ENCODE measurements at places on chromosomes 1 and 21.
A peak's percentile ranks its signal among the peaks of the same experiment; 100 is the strongest.

DNA sequence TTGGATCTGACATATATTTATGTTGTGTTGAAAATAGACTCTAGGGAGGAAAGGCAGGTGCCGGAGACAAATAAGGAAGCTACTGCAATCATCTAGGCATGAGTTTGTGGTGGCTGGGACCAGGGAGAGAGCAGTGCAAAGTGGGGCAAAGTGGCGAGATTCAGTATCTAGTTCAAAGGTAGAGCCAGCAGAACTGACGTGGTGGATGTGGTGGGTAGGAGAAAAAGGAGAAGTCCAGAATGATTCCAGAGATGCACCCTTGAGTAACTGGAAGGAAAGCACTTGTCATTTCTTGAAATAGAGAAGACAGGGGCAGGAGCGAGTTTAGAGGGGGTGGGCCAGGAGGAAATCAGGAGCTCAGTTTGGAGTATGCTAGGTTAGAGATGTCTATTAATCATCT, 275.2 kb downstream of the KAZN start:
- DNase-seq, result no peak

DNA sequence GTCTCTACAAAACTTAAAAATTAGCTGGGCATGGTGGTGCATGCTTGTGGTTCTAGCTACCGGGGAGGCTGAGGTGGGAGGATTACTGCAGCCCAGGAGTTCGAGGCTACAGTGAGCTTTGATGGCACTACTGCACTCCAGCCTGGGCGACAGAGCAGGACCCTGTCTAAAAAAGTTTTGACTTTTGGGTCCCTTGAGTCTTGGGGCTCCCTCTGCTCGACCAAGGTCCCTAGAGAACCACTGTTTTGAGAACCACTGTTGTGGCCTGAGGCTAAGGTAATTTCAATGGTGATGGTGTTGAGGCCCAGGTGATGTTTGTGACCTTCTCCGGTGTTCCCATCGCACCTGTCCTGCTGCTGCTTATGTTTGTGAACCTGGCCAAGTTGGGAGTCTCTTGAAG, 3.1 kb upstream of the CAMTA1 start:
- DNase-seq, result no peak

DNA sequence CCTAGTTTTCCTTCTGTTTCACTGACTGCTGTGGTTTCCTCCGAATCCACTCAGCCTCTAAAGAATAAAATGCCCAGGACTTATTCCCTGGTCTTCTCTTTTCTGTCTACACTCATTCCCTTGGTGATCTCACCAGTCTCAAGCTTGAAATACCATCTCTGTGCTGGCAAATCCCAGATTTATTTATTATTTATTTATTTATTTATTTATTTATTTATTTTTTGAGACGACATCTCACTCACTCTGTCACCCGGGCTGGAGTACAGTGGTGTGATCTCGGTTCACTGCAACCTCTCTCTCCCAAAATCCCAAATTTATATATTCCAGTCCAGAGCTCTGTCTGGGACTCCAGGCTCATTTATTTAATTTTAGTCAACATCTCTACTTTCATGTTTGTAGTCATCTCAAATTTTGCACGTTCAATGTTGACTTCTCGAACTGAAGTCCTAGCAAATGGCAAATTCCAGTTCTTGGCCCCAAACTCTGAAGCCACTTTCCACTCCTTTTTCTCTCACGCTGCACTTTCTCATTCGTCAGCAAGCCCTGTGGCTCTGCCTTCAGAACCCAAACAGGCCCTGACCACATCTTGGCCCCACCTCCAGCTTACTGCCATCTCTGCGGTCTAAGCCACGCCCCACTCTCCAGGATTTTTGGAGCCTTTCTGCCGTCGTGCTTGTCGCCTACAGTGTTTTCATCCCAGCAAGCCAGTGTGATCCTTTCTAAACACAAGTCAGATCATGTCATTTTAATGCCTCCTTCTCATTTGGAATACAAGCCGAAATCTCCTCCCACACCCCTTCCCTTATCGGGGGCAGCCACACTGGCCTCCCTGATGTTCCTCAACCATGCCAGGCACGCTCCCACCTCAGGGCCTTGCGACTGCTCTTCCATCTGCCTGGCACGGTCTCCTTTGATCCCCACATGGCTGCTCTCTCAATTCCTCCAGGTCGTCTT, 14.2 kb upstream of the TENT5B start:
- DNase-seq, result no peak

- no peak for DNase-seq
Observed at GRCh38 chr1:234188454-234188792, 184.8 kb upstream of the COA6 start.

- no peak for DNase-seq
Observed at GRCh38 chr21:29523646-29524045, 224.9 kb downstream of the BACH1 start.

GRCh38 chr1:64098846-64099582, 104.4 kb upstream of the UBE2U start:
- DNase-seq, result no peak

GRCh38 chr1:112603012-112603411, 15.9 kb downstream of the ST7L start:
- DNase-seq, result no peak

GRCh38 chr1:206961668-206962067, 8.6 kb downstream of the FCAMR start:
- DNase-seq, result no peak

DNA sequence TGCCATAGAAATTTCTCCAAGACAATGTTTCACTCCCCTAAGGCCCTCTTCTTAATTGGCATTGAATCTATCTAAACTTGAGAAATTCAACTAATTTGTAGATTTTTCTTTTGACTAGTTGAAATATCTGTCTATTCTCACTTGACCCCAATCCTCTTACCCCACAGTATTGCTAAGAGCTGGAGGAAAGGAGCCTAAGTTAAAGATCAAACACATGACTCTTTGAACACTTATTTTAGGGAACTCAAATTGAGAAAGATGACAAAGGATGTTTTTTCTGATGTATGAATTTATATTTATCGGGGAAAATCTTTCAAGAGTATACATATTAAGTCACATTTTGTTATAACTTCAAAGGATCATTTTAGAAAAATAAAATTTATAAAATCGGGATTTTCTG, 3.6 kb downstream of the MR1 start:
- DNase-seq, result no peak

DNA sequence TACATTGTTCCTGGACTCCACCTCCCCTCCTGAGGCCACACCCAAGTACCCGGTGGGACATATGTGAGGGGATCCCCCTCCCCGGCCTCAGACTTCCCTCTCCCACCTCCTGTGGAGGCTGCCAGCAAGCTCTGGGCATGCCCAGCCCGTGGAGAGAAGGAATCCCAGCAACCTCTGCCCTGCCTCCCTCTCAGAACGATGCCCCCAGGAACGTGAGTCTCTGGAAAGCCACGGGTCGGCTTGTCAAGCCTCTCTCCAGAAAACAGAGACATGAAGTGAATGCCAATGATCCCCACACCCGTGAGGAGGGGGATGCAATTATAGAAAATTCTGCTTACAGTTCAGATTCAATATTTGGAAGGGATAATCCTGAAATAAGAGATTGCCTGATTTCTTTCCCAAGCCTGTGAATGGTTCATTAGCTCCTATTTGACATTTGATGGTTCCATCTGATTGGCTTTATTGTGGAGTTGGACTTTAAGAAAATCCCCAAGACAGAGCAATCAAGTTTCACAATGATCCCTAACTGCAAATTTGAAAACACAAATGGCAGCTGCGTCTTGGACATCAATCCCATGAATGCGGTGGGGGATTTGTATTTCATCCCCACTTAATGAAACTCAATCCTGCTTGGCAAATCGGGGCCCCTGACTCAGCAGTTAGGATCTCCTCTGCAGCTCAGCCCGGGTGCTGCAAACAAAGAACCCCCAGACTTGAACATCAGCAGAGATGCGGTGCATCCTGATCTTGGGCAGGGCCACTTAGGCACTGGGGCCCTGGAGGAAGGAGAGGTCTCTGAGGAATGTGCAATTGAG, 9.1 kb upstream of the GUCA2B start:
- DNase-seq, result no peak

DNA sequence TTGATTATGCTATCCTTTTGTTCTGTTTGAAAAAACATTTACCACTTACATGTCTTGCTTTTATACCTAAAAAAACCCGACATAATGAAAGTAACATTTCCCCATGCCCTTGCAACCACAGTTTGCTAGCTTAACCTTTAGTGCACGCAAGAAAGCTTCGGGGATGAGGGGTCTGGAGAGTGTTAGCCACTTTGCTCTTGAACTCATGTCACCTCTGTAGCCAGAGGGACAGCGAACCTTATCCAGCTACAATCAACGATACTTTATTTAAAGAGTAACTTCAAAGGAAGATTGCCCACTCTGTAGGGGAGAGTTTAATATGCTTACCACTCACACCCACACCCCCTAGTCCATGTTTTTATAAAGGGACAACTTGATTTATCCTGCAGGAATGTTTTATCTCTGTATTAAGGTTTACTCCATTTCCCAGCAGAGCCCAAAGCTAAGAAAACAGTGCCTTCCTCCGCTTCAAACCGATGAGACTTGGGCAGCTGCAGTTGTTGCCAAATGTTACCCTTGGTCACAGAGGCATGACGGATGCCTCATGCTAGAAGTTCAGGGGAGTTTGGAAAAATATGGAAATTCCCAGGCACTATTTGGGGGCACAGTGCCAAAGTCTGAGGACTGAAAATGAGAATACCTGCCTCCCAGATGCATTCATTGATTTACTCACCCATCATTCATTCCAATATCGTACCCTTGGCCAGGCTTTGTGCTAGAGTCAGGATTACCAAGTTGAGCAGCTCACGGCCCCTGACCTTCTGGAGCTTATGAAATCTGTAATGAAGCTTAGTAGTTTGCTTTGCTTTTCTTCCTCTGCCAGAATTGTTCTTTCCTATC, 61.4 kb upstream of the VCAM1 start:
- no peak for DNase-seq

GRCh38 chr1:172960454-172961208, 90.1 kb downstream of the TNFSF18 start:
- no peak for DNase-seq

DNA sequence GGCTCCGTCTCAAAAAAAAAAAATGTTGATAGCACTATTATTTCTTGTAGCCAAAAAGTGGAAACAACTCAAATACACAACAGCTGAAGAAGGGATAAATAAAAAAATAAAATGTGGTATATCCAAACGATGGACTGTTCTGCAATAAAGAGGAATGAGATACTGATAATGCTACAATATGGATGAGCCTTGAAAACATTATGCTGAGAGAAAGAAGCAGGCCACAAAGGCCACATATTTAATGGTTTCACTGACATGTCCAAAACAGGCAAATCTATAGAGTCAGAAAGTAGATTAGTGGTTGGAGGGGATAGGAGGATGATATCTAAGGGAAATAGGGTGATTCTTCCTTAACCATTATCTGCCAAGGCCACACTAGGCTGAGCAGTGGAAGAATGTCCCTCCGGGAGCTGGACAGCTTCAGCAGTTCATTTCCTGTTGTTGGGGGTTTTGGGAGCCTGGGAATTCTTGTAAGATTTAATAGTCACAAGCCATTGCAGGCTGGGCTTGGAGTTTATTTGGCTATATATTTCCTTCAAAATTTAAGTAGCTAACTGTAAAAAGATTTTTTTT, 53.5 kb downstream of the ST3GAL3 start:
- DNase-seq, result no peak

DNA sequence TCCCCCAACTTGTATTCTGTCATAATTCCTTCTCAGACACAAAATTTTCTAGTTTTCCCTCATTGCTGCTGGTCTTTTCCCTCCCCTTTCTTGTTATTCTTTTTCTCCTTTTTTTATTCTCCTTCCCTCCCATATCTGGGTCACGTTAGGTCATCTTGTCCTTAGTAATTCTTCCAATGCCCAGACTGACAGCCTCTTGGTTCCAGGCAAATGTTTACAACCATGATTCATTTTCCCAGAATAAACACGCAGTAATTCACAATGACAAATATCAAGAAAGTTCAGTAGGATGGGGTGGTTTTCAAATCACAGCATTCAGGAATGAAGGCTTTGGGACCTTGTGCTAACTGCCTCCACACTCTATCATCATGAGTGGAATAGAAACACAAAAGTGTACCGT, 25.2 kb downstream of the NHLH2 start:
- DNase-seq, result no peak

GRCh38 chr21:39781331-39781730, 36.3 kb downstream of the IGSF5 start:
- DNase-seq, result no peak

- DNase-seq, result no peak
Observed at GRCh38 chr21:34128124-34128523, 54.7 kb downstream of the MRPS6 start.

- DNase-seq, result peak; percentile 13
Observed at GRCh38 chr1:216005916-216006315, 417.3 kb downstream of the USH2A start.

DNA sequence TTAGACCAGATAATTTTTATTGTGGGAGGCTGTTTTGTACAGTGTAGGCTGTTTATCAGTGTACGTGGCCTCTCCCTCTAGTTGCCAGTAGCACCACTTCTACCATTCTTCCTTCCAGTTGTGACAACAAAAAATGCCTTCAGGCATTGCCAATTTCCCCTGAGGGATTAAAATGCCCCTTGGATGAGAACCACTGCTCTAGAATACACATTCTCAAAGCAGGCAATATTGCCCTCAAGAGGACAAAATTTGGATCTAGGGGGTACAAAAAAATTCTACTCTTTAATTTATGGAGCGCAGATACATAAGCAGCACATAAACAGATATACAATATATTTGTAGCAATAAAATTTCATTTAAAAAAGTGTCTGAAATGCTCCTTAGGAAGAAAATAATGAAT, 674.6 kb downstream of the PTPRC start:
- no peak for DNase-seq

DNA sequence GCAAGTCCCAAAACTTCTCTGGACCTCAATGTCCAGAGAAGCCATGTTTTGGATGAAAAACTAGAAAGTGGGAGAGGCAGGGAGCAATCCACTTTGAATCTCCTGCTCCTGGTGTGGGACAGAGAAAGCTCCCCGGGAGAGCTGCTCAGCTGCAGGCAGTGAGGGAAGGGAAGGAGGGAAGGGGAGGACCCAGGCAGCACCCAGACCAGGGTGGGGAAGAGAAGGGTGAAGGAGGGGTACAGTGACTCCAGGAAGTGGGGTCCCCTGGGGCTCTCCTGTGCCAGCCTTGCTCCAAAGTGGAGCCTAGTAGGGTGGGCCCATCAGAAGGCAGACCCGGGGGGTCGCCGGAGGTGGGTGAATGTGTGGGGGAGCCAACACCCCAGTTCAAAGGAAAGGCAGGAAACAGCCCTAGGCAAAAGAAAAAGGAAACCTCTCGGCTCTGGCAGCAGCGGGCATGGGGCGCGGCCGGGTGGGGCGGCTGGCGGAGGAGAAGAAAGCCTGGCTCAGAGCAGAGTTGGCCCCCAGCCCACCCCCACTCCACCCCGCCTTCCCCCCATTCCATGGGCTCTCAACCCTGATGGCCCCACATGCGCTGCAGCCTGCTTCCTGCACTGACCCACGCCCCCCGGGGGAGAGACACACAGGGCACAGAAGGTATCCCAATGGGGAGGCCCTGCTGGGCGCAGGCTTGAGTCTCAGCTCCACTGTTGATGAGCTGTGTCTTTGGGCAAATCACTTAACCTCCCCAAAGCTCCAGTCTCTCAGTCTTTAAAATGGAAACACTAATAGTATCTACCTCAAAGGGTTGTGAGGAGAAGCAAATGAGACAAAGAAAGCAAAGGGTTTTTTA, 5.7 kb downstream of the LGR6 start:
- no peak for DNase-seq

All from Kasumi-1 (cell line).